ENCODE measurements at places on chromosomes 16 and 17. TPM values are rescaled to one million over a fixed set of nuclear protein-coding genes. Genes with fewer than 3 reads are reported as not detected.

DNA sequence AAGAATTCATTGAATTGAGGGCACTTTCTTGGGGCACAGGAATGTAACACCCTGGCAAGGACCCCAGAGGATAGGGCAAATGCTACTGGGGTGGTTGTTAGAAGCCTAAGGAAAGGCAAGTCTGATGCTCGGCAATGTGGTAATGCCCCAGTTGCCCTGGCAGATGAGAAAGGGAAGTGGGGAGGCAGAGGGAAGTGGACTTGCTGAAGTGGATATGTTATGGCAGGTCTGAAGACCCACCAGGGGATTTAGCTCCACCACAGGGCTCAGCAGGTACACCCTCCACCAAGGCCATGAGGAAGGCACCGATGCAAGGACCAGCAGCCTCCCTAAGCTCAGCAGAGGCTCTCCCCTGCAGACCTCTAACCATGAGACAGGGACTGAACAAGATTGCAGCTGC lies 184.8 kb downstream of the IRX5 start:
- no peak for DNase-seq

GRCh38 chr17:60908324-60908723 lies 230.7 kb downstream of the BCAS3 start:
- no peak for DNase-seq

DNA sequence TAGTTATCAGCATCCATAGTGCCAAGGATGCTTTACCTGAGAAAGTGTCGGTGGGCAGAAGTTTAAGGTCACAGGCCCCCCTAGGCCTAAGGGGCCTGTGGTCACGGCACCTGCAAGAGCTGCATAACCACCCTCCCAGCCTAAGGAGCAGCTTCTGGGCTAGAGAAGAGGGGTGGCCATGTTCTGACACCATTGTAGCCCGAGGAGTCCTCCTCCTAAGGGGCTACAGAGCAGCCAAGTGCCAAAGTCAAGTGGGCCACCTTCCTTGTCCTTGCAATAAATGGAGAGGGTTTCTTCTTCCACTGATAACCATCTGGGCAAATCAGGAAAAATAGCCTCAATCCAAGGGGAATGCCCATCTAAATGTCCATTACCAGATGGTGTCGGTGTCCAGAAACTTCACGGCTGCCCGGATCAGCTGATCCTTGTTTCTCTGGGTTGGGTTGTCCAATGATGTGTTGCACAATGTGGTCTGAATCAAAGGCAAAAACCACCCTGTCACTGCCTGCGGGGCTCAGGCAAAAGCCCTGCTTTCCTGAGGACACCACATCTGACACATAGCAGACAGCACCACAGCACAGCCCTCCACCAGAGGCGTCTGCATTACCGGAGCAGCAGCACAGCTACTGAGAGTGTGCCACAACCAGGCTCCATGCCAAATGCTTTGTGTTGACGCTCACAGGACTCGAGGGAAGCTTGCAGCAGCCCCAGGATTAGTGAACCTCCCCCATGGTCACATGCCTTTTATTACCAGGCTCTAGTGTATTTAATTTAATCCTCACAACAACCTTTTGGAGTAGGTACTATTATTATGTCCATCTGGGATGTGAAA lies 12.8 kb downstream of the ATPAF2 start:
- peak; percentile 29 for DNase-seq

GRCh38 chr16:65116818-65117430 lies 4.9 kb downstream of the CDH11 start:
- DNase-seq: no peak

GRCh38 chr16:31409433-31409832 lies 16.3 kb downstream of the ITGAD start:
- DNase-seq: no peak

GRCh38 chr17:39200070-39200879 lies at the start of gene RPL19:
TSS of gene RPL19 (plus strand) at chr17:39200283. CDS start at chr17:39200345, 62 bp downstream.
- peak; percentile 89 for DNase-seq

DNA sequence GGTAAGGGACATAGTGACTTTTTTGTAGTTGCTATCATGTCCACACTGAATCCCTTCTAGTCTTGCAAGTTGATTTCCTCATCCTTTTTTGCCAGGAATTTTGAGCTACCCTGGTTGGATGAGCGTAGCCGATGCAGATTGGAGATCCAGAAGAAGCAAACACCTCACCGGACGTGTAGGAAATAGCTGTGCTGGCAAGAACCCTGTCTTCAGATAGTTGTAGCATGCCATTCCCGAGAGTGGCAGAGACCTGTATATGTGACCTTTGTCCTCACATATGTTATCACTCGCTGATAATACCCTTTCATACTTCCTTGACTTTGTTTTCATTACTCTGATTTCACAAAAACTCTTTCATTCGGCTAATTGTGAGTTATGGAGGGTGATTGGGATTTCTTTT lies 6.2 kb upstream of the CASC3 start:
- no peak for DNase-seq

DNA sequence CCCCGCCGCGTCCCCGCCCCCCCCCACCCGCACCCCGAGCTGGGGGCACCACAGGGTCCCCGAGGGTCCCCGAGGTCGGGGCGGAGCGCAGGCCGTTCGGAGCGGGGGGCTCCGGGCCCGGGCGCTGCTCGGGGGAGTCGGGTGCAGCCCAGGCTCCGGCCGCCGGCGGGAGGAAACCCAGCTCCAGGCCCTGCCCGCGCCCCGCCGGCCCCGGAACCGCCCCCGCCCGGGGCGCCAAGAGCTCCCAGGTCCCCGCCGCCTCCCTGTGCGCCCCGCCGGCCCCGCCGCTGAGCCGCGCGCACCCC lies 33.2 kb upstream of the RPH3AL start:
- DNase-seq: no peak

DNA sequence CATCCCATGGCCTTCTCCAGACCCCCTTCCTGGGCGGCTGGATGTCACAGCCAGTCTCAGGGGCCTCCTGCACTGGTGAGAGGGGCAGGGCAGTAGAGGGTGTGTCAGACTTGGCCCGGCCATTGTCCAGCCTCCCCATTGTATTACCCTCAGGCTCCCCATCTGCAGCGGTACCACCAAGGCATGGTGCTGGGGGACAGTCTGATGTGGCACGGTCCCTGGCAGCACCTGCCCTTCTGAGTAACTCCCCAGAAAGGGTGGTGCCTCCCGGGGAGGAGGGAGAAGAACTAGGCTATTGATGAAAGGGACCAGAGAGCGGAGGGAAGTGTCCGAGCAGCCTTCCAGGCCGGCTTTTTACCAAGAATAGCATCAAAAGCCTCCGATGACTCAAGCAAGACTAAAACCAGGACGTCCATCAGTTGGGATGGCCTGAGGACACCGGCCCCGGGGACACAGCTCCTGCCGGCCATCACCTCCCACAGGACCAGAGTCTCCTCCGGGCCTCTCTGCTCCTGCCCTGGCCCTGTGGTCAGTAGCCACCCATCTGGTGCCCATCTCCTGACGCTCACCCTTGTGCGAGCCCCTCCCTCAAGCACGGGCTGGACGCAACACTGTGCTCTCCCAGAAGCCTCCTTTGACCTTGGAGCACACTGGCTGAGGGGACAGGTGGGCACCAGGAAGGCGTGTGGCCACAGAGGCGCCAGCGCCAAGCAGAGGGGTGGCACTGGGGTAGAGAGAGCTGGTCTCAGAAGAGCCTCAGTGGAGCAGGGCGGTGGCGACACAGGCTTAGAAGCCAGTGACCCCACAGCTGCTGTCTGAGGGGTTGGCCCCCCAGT lies 5.8 kb upstream of the CPNE7 start:
- DNase-seq: peak; percentile 7

GRCh38 chr16:31695667-31696066 lies 168.0 kb downstream of the AHSP start:
- no peak for DNase-seq

- no peak for DNase-seq
Observed at GRCh38 chr16:80664226-80664625, 123.4 kb downstream of the DYNLRB2 start.

GRCh38 chr17:48093341-48094045 lies 7.8 kb downstream of the CBX1 start:
- DNase-seq: no peak

GRCh38 chr17:81710514-81711308 lies 1.4 kb upstream of the SLC25A10 start:
- no peak for DNase-seq

GRCh38 chr17:70855401-70856054 lies 686.2 kb downstream of the KCNJ2 start:
- DNase-seq: no peak

- DNase-seq: no peak
Observed at GRCh38 chr16:65453646-65454045, 331.8 kb upstream of the CDH11 start.

- no peak for DNase-seq
Observed at GRCh38 chr17:56812901-56813388, 20.8 kb downstream of the C17orf67 start.

DNA sequence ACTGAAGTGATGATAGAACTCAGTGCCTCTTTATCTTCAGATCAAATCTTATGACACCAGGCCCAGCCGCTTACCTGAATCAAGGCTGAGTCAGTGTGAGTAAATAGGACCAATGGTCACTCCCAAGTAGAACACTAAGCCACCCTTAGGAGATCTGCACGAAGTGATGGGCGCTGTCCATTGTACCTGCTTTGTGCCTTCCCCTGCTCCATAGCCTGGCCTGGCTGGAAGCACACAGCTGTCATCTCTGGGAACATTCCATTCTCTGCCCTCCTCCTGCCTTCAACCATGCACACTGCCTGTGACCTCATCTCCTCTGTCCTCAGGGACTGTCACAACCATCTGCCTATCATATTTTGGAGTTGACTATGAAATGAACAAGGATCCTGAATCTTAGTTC lies 279.5 kb upstream of the ASIC2 start:
- no peak for DNase-seq

- DNase-seq: no peak
Observed at GRCh38 chr17:28907709-28908475, 5.0 kb upstream of the DHRS13 start.

DNA sequence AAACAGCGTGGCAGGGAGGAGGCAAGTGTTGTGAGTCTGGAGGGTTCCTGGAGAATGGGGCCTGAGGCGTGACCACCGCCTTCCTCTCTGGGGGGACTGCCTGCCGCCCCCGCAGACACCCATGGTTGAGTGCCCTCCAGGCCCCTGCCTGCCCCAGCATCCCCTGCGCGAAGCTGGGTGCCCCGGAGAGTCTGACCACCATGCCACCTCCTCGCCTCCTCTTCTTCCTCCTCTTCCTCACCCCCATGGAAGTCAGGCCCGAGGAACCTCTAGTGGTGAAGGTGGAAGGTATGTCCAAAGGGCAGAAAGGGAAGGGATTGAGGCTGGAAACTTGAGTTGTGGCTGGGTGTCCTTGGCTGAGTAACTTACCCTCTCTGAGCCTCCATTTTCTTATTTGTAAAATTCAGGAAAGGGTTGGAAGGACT lies at the start of gene CD19:
Gene CD19, plus strand, starts transcription at position 171 of the 425 bp plus-strand sequence. Its CDS starts 30 bp downstream, at position 201.
- no peak for DNase-seq

DNA sequence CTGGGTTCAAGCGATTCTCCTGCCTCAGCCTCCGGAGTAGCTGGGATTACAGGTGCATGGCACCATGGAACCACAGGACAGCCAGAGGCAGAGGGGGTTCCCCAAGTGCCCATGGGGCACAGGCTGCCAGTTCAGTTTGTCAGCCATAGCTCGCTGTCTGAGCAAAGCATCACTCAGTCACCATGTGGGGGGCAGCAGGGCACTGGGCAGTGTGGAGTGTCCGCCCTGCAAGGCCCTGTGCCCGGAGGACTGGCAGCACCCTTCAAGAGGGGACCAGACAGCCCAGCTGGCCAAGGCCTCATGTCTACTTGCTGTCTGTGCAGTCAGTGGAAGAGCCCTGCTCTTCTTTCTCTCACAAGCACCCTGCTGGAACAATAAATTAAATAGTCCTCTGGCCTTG lies 6.4 kb downstream of the ALYREF start:
- no peak for DNase-seq

GRCh38 chr17:18028114-18028951 lies 10.6 kb downstream of the ATPAF2 start:
- no peak for DNase-seq

DNA sequence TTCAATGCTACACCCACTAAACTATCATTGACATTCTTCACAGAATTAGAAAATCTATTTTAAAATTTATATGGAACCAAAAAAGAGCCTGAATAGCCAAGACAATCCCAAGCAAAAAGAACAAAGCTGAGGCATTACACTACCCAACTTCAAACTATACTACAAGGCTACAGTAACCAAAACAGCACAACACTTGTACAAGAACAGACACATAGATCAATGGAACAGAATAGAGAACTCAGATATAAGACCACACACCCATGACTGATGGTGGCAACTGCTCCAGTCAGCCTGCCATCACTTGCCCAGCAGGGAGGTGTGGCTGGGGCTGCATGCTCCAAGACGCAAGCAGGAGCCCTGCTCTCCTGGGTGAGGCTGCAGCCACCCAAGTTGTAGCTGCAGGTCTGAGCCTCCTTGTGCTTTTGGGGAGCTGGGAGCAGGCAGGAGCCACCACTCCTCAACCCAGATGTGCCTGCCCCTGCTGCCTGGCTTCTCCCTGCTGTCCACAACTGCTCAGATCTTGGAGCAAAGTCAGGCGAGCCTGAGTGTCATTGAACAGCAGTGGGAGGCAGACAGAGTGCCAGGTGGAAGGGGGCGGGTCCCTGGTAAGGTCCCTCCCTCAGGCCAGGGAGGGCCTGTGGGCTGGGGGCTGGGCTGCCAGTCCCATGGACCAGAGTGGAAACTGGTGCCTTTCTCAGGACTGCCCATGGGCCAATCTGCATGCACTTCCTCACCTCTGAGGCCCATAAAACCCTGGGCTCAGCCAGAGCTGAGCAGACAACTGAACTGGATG lies 24.7 kb downstream of the SSH2 start:
- no peak for DNase-seq

DNA sequence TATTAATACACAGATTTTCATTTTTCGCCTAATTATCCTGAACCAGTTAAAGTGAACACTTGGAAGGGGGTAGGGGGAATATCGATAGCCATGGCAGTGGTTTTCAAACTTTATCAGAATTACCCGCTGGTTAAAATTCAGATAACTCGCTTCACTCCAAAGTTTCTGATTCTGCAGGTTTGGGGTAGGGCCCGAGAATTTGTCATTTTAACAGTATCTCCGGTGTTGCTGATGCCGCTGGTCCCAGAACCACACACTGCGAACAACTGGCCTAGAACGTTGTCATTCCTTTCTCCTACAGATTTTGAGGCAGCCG lies 313 bp upstream of the NSRP1 start:
- DNase-seq: no peak

GRCh38 chr16:84999200-84999599 lies 12.1 kb downstream of the ZDHHC7 start:
- DNase-seq: no peak

The C17orf50 gene
- not detected for total RNA-seq

The ST6GALNAC1 gene
- 1.2 TPM for total RNA-seq

The KRTAP9-2 gene
- not detected for total RNA-seq

The SALL1 gene
- not detected for total RNA-seq

The NPW gene
- 0.66 TPM for total RNA-seq

The C16orf92 gene
- not detected for total RNA-seq

The GP1BA gene
- total RNA-seq: not detected

The GPRC5C gene
- total RNA-seq: 114 TPM

The SYT17 gene
- total RNA-seq: 0.39 TPM

The NAGS gene
- not detected for total RNA-seq

The MYH1 gene
- total RNA-seq: 2,943 TPM

The HSD11B2 gene
- total RNA-seq: 0.52 TPM

The HCRT gene
- total RNA-seq: not detected

The CD300LB gene
- not detected for total RNA-seq

Measured in psoas muscle (tissue), 8 donors.